ENCODE measurements at places on chromosomes 12 and 14.

DNA sequence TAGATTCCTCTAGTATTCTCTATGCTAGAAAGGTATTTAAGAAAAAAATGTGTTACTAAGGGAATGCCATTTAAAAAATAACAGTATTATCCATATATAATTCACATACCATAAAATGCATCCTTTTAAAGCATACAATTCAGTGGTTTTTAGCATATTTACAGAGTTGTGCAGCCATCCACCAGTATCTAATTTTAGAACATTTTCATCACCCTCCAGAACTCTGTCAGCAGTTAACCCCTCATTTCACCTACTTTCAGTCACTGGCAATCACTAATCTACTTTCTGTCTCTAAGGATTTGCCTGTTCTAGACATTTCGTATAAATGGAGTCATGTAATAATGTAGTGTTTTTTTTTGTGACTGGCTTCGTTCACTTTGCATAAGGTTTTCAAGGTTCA is 33.4 kb downstream of the TBC1D15 start:
- no peak for DNase-seq

GRCh38 chr12:81465876-81466275 is 293.3 kb downstream of the PPFIA2 start:
- DNase-seq, result no peak

DNA sequence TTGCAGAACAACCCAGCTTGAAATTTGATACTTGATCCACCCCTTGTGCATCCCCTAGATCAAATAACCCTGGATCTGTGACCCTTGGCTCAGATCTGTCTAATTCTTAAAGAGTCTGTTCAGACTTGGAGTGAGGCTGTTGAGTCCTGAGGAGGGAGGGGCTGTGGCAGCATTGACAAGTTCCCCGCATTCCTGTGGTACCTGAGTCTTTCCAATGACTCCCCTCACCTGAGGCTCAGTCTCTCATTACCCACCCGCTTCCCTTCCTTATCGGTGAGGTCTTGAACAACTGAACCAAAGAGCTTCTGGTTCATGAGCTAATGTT is 16.1 kb upstream of the HDAC7 start:
- DNase-seq, result no peak

- DNase-seq, result no peak
These were observed 90.3 kb downstream of the ETNK1 start for GRCh38 chr12:22715254-22715653.

- DNase-seq, result no peak
These were observed 84.0 kb downstream of the SYNE3 start for GRCh38 chr14:95432144-95433093.

DNA sequence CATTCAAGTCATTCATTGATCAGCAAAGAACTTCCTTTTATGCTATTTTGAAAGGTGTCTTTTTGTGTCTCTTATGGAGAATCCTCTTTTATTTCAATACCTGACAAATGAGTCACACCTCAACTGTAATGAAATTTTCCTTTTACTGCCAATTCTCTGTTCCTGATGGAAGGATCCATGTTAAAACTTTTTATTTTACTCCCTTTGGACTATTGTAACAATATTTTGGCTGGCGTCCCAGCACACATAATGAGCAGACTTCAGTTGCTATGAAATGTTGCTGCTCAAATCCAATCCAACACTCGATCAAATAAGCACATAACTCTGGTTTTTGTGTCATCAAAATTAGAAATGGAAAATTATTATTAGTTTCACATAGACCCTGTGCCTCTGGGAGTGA is 21.9 kb upstream of the SLC15A5 start:
- DNase-seq, result no peak

- no peak for DNase-seq
These were observed 7.6 kb upstream of the EXD2 start for GRCh38 chr14:69183735-69184134.

DNA sequence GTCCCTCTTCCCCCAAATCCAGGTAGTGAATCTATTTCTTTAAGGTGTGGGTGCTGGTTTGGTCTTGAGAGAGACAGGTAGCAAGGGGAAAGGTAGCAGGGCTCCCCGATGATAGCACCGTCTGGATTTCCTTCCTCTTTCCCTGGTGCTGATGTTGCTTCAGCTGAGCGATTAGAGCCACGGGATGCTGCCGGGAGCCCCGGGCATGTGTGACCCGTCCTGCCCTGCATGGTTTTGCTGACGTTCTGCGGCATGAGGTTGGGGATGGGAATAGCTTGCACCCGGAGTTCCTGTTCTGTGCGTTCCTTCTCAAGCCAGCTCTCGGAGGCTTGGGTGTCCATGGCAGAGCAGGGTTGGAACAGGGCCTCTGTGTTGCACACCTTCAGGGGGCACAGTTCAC is 107.3 kb downstream of the TSPAN9 start:
- DNase-seq, result no peak

Data from glomerular endothelial cell (primary cell).